ENCODE measurements at places on chromosomes 4 and X.

GRCh38 chr4:1274871-1275270 lies 14.8 kb upstream of the MAEA start:
- no peak for DNase-seq

DNA sequence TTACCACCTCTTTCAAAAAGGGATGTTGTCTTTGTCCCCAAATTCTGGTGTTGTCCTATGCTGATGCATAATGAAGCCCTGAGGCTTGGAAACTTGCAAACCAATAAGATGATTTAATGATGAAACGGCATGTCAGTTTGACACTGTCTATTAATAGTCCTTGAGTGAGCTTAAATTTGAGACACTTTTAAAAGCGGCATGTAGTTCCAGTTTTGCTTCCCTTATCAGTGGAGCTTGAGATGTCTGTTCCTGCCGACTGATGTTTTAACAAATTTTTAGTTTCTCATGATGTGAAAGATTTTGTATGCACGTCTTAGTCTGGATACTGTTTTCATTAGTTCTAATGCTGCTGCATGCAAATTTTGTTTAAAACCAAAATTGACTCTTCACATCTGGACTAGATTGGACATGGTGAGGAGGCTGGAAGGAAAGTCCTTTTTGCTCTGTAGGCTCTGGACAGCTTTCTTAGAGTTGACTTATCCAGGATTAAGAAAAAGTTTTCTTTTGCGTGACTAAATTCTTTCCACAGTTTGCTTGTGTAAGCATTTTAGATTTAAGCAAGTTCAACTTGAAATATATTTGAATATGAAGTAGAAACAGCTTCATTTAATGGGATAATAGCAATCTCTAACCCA lies 11.7 kb downstream of the C1GALT1C1 start:
- DNase-seq: no peak

DNA sequence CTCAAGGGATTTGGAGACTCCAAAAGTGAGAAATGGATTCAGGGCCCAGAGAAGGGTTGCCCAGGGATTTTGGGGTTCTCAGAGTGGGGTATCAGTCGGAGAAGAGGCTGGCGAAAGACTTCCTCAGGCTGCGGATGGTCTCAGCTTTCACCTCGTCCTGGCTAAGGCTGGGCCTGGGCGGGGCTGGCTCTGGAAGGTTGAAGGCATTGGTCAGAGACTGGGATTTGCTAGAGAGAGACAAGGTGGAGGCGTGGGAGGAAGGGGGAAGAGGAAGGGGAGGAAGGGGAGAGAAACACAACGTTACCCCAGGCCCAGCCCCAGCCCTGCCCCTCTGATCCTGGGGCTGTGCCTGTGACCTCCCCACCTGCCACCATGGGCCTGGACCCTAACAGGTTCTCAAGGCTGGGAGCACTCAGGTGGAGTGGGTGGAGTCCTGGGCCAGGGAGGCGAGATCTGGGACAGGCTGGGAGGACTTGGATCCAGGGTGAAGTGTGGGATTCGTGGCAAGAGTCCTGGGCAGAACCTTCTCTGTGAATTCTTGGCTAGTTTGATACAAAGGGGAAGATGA lies 9.4 kb upstream of the TIMP1 start:
- no peak for DNase-seq

DNA sequence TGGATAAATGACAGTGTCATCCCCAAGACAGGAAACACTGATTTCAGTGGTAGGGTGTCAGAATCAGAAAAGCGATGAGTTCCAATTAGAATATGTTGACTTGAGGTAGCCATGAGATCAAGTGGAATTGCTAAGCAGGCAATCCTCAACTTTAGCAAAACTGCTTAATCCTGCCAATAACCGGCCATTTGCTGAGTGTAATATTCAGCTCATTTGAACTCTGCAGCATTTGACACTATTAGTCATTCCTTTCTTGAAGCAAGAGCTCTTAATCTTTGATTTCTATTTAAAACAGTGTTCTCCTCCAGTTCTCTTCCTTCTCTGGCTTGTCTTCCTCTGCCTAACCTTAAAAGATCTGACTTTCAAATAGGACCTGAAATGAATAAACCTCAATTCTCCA lies 68.7 kb upstream of the DCLK2 start:
- no peak for DNase-seq

DNA sequence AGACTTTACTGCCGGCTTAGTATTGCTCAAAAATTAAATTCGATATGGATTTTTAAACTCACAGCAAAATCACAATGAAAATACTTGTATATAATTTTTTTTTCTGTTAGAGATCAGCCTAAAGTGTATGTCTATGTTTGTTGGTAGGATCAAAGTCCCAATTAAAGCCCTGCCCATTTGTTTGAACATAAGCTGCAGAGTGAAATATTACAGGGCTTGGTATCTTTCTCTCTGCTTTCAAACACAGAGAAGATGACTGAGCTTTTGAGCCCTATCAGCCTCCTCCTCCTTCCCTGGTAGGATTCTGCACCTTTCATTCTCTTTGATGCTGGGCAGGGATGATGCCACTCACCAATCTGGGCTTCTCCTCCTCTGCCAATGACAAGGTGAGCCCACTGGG lies 345.4 kb downstream of the PPP1R2C start:
- DNase-seq: no peak

DNA sequence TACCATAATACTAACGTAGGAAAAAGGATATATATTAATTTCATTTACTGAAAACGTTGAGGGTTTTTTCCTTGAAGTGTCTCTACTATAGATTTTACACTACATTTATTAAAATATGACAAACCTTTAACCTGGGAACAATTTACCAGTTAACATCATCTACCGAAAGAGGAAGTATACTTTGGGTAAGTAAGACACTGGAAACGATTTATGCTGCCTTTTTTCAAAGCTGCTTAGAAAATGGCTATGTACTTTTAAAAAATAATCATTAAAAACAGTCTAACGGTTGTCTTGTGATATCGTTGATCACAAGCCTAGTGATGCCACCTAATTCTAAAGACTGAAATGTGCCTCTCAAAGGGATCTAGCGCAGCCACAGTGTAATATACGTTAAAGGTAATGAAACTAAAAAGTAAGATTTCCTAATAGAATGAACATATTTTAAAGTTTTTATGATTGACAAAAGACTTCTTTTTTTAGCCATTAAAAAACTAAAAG lies 50.4 kb downstream of the STX18 start:
- no peak for DNase-seq

DNA sequence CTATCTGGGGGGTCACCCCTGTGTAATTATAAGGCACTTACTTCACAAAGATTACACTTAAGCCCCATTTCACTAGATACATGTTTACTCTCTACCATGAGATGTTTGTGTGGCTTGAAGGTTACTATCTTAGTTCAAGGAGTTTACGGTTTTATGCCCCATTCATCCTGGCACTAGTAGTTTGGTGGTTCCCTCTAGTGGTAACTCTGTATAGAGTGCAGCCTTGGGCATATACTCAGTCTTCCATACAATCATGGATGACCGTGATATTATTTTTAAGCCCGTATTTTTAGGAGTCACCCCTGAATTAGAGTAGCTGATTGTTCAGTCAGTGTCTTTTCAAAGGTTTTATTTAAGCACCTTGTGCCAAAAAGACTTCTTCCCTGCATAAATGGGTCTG lies 109.9 kb upstream of the FAM47C start:
- DNase-seq: no peak

GRCh38 chr4:95107004-95107403 lies 349.2 kb downstream of the BMPR1B start:
- DNase-seq: no peak

DNA sequence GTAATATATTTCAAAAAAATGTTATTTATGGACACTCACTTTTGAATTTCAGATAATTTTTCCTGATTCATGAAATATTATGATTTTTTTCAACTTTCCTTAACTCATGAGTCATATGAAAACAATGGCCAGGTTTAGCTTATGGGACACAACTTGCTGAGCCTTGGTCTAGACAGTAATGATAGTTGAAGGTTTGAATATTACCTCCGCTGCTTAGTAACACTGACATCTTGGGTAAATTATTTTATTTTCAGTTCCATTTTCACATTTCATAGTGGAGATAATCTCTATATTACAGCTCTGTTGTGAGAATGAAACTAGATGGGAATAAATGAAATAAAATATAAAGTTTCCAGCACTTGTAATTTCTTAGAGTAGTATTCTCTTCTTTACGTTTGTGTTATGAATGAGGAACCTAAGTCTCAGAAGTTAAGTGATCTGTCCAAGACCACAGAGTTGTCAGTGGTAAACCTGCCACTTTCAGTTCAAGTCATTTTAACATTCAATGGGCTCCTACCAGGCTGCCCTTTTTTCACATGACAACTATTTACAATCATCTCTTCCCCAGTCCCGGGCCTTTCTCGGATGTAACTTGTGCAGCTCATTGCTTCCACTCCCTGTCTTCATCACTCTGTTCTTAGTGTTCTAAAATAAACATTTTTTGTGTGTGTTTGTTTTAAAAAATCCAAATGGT lies 46.8 kb upstream of the GC start:
- DNase-seq: no peak

- no peak for DNase-seq
These were observed 39.3 kb downstream of the SRPX start for GRCh38 chrX:38181357-38181756.

- DNase-seq: peak; percentile 63
These were observed 717 bp downstream of the PPP3CA start for GRCh38 chr4:101346351-101347266.

GRCh38 chr4:121980643-121981042 lies 28.8 kb upstream of the TRPC3 start:
- DNase-seq: no peak

GRCh38 chrX:72396117-72396516 lies 90.4 kb upstream of the CITED1 start:
- DNase-seq: no peak

DNA sequence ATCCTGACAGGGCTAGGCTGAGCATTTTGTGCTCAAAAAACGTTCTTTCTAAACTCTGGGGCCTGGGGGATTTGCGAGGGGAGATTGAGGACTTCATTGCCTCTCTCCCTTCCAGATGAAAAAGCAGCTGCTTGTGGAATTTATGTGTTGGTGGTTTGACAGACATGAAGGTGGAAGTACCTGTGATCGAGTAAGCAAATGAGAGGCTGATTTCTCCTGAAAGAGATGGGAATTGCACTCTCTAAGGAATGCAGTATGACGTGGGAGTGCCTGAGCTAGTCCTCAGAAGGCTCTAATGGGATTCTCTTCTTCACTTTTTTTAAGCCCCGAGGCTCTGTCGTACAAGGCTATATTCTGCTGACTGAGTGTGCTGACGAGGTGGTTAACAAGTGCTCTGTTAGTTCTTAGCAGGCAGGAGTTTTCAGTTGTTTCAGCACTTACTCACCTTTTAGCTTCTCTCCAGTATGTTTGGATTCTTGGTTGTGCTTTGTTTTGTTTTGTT lies 426.8 kb upstream of the CNKSR2 start:
- DNase-seq: no peak

DNA sequence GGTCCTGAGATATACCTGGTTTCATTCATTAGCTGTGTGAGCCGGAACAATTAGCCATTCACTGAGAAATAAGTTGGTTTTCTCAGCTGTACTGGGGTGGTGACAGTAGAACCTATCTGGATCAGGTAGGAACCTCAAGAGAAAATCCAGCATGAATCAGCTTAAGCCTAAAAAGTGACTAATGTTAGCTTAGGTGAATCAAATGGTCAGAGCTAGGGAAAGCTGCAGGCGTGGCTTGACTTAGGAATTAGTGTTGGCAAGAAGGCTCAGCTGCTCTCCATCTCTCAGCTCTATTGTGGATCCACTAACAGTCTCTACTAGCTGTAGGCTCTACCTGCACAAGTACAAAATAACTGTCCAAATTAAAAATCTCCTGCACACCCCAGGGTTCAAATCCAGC lies 1025.5 kb downstream of the RAB28 start:
- DNase-seq: no peak

DNA sequence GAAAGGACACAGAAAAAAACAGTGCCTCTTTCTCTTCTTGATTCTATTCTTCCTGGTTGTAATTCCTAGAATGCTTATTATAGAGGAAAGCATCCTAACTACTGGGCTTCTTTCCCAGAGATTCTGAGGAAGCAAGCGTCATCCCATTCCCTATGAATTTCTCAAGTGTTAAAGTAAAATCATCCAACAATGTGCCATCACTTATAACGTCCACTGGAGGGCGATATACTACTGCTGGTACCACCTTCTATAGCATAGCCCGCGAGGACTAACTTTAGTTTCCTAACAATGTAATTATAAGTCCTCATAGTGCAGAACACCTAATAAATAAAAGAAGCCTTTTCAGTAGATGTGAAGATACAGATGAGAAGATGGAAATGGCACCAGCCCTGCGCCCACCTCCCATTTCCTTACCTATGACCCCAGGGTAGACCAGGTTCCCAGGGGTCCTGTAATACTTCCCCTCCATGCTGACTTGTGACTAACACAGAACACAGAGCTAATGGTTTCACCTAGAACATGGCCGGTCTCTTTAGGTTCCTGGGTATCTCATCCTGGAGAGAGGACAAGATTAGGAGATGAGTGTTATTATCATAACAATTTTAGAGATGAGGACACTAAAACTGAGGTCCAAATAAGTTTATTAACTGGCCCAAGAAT lies 4.2 kb downstream of the CENPVL3 start:
- DNase-seq: no peak

DNA sequence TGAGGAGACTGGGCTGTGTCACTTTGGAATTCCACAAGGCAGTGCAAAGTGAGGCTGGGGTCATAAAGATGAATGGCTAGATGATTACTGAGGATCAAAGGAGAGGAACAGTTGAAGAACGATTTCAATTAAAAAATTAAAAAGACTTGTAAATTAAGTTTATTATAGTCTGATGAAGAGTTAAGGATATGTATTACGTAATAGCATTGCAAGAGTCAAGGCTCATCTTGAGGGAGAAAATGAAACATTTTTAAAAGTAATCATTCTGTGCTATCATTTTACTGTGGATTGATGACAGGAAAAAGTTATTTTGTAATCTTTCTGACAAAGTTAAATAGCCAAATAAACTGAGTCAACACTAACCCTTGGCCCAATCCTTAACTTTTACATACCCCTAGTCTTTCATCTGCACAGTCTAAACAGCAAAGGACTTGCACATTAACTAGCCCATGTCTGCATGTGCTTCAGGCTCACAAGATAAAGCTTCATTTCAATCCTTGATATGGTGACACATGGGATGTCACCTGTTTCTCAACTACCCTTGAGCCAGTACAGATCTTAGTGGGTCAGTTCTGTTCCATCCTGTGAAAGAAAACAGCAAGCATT lies 465.5 kb upstream of the CTSO start:
- DNase-seq: no peak

GRCh38 chr4:34464196-34464595 lies 1780.1 kb downstream of the ARAP2 start:
- no peak for DNase-seq

- DNase-seq: no peak
These were observed 436.2 kb downstream of the KCNIP4 start for GRCh38 chr4:21512353-21512752.

DNA sequence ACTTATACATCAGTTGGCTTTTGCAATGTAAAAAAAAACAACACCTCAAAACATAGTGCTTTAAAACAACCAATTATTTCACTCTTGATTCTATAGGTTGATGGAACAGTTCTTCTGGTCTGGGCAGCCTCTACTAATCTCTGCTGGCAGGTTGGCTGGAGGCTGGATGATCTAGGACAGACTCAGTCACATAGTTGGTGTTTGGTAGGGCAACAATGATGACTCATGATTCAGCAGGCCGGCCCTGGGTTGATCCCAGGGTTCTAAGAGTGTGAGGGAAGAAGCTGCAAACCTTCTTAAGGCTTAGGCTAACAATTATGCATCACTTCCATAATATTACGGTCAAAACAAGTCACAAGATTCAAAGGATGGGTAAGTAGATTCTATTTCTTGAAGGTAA lies 558.2 kb downstream of the ZNF674 start:
- DNase-seq: no peak

GRCh38 chr4:85818700-85819099 lies 343.8 kb downstream of the ARHGAP24 start:
- DNase-seq: no peak

- no peak for DNase-seq
These were observed 29.4 kb upstream of the ADRA2C start for GRCh38 chr4:3736806-3737205.

Data from stimulated activated CD4-positive, alpha-beta T cell treated with anti-CD3 and anti-CD28 coated beads, Interleukin-15, amount 100 ng/mL, for 24 hours (primary cell).